ENCODE measurements at places on chromosomes 4 and X.

GRCh38 chr4:153572609-153573008 lies 106.4 kb downstream of the TMEM131L start:
- DNase-seq: no peak

GRCh38 chrX:21490341-21490740 lies 116.1 kb downstream of the CNKSR2 start:
- no peak for DNase-seq

DNA sequence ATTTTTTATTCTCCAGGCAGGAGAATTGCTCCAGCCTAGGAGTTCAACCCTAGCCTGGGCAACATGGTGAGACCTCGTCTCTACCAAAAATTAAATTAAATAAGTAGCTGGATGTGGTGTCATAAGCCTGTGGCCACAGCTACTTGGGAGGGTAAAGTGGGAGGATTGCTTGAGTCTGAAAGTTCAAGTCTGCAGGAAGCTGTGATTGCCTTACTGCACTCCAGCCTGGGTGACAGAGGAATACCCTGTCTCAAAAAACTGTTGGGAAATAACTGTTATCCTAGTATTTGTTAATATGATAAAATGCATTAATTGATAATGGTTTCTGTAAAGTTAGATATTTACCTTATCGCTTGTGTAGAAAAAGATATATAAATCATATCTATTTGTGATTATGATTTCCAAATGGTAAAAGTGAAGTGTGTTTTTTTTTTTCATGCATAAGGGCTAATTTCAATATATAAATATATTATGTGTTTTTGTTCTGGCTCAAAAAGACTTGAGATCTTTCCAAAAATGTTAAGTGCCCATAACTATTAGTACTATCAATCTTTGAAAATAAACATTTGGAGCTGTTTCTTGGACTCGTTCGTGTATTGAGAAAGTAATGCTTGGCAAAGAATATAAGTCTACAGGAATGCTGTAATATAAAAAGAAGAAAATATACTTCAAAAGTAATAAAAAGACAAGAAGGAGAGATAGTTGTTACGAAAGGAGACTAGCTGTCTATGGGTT lies 396.6 kb downstream of the ADGRL3 start:
- DNase-seq: no peak

DNA sequence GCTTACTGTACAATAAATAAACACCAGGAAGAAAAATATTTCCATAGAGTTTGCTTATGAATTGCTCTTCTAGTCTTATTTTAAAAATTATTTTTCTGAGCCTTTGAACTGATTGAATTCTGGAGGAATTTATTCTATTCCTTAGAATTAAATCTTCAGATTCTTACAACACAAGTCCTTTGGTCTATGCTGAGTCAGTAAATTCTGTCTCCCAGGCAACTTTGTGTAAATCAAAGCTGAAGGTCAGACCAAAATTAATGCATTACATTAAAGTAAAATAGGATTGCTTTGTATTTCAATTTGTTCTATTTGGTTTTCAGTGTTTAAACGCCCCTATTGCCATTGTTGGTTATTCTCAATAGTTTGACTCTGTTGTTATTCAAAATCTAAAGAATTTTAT lies 26.8 kb upstream of the STPG2 start:
- DNase-seq: no peak

- no peak for DNase-seq
Measured at GRCh38 chrX:54602563-54602962, 72.5 kb downstream of the GNL3L start.

DNA sequence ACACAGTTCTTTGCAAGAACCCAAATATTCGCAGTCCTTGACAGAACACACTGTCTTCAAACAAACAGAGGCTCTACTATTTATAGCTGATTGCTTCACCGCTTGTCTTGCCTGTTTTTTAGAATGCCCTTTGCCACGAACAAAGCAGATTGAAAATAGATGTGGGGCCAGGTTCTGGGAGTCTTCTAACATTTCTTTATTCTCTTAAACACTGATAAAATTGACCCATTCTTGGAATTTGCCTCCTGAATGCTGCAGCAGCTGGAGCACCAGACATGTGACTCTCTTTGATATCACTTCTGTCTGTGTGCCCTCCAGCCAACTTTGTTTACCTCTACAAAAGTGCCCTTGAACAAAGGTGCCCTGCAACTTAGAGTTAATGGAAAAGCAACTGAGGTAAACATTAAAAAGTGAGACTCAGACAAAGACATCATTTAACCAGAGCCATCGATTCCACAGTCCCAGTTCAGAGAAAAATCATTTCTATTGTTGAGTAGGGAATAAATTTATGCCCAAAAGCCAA lies 64.2 kb upstream of the SPP1 start:
- DNase-seq: no peak

GRCh38 chr4:1239950-1240307 lies 9.0 kb downstream of the CTBP1 start:
- DNase-seq: no peak

- peak; percentile 8 for DNase-seq
Measured at GRCh38 chr4:134935320-134935719, 733.7 kb upstream of the PABPC4L start.

DNA sequence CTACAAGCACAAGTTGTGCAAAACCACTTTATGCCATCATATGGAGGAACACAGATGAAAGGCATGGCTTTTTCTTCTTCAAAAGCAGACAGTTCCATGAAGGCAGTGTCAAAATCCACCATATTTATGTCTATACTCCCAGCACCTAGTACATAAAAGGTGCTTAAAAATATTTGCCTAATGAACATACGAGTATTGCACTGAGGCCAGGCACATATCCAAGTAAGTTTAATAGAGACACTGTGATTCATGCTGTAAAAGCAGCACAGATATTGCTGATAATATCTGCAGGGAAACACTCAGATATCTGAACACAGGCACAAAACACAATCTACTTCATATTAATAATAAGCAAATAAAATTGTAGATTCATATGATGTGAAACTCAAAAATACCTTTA lies 48.1 kb upstream of the CXCL8 start:
- DNase-seq: no peak

- no peak for DNase-seq
Measured at GRCh38 chr4:174593701-174594100, 71.4 kb upstream of the HPGD start.

DNA sequence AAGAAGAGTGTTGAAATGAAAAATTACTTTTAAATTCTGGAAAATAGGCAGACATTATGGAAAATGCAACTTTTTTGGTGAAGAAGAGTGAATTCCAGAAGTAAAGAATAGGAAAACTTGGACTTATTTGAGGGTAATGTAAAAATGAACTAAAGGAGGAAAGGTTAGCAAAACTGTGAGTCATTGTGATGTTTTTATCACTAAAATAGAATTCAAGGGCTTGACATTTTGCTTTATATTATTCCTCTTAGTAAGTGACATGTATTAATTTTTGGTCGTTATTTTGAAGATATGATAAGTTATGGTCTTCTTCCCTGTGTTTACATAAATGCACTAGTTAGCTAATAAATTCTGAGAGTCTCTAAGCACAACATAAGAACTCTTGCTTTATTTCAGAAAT lies 390.9 kb downstream of the FAT4 start:
- no peak for DNase-seq

GRCh38 chr4:1795299-1796195 lies 2.5 kb downstream of the FGFR3 start:
- DNase-seq: no peak

GRCh38 chrX:134706138-134706537 lies 47.9 kb upstream of the PLAC1 start:
- DNase-seq: no peak

GRCh38 chrX:15468036-15468435 lies 25.1 kb downstream of the PIR start:
- peak; percentile 36 for DNase-seq

DNA sequence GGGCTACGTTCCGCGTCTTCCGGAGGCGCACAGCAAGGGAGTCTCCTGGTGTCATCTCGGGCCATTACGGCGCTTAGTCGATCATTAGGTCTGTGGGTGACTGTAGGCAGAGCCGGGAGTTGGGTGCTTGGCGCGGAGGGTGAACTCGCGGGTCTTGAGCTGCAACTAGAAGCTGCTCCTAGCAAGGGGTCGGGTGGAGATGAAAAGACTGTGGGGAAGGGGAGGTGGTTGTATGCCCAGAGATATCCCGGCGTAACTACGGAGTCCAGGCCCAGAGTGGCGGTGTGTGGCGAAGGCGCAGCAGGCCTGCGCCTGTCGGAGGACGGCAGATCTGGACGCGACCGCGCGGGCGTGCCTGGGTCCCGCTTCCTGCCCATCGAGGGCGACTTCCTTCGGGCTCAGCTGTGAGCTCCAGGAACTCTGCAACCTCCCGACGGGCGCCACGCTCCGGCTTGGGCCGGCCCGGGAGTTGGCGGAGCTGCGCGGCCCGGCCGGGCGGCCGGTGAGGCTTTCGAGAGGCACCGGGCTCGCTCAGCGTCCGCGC lies 2.7 kb upstream of the NKX3-2 start:
- no peak for DNase-seq

DNA sequence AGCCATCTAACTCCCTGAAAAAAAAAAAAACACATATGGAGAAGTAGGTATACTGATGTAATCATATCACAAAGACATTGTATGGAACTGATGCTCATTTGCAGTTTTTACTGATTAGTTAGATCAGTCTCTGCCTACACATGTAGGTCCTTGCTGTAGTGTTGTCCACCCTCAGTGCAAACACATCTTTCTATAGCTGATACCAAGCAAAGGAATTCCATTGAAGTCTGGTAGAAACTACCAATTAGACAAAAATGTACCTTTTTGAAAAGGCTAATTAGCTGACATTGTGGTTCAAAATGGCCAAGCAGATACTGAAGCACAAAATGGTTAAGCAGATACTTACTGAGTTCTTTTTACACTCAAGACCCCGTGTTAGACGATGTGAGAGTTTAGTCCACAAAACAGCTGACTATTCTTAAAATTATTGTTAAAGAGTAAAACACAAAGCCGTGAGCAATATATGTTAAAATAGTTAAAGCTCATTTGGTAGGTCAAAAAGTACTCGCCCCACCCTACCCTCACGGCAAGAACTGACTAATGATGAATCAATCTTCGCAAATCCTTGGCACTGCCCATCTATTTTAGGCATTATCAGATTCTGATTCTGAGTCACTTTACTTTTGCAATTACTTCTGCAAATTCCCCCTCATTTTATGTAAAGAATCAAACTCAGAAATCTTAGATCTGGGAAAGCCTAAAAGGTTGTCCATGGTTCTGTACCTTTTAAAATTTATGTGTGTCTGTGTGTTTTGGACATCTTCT lies 40.4 kb downstream of the COL4A6 start:
- peak; percentile 68 for DNase-seq

DNA sequence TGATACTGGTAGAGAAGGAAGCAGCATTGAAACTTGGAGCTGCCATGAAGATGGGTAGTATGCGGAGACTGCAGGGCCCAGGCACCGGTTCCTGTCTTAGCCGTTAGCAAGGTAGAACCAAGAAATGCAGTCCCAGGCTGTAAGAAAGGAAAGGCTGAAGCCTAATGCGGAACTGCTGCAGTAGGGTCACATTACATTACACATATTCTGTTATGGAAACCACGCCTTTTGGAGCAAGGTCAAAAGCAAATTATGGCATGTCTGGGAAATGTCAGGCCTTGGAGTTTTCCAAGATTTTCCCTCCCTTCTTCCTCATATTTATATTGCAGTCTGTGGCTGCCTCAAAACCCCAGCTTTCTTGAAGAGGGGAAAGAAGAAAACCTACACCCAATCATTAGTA lies 204.8 kb upstream of the RASGEF1B start:
- DNase-seq: no peak

DNA sequence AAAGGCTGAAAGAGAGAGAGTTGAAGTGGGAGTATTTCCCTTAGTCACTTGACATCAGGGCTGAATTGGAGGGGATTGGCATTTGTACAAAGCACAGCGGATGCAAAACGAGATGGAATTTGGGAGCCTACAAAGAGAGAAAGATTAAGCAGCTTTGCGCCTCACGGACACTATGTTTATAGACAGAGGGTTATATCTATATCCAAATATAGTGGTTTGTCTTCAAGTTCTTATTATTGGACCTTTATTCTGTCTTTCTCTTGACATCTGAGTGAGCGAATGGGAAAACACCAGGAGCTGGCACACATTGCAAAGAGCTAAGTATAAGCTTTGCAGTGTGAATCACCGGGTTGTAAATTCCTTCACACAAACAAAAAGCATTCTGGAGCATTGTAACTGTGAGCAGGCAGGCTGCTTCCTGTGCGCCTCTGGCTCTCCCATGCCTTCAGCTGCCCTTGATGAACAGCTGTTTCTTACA lies 500.2 kb downstream of the STIM2 start:
- DNase-seq: peak; percentile 83

DNA sequence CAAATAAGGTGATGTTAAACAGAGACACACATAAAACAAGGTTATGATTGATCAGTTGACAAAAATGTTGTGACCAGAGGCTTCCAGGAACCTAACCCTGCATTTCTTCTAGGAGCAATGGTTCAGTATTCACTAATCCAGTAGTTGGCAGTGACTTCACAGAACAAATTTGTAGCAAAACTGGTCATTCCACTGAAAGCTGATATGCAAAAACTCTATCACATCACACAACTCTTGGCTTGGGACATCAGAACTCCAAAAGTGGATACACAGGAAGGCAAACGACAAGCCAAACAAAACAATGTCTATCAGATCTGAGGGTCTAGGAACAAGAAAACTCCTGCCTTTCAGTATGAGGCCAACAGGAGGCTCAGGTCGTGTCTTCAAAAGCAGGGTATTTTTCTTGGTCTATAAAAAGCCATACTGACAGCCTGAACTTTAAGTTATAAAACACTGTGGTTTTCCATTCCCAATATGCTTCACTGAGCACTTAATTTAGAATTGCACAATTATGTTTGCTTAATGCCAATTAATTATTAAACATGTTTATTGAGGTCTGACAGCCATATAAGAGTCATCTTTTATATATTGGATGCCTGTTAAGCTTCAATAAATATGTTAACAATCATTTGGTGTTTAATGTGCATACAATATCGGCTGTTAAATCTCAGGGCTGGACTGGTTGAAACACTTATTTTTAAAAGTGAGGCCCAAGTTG lies 45.6 kb downstream of the SOD3 start:
- DNase-seq: no peak

DNA sequence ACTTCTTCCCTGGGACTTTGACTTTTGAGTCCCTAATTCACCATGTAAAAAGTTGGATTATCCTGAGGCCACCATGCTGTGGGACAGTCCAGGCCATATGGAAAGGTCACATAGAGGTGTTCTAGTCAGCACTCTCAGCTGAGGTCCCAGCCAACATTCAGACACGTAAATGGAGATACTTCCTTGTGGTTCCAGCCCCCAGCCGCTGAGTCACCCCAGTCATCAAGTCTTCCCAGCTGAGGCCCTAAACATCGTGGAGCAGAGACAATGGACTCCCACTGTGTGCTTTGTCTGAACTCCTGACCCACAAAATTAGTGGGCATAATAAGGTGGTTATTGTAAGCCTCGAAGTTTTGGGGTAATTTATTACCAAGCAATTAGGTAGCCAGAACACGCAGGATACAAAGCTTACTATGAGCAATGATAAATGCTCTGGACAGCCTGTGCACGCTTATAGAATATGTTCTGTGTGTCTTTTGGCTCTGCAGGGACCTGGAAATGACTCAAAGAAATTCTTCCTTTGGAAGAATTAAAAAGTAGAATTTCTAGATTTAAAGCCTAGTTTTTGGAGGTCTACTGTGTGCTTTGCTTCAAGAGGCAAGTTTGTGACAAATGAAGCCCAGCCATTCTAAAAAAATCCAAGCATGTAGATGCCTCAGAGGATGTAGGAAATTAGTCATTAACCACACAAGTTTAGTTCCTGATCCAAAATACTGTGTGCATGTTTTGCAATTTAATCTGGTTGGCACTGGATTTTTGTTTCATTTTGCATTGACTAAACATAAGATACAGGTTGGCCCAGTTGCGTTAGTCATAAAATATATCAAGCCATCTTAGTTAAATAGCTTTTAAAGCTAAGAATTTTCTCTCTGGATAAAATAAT lies 33.2 kb upstream of the SLC9A7 start:
- peak; percentile 86 for DNase-seq

GRCh38 chr4:116020141-116020722 lies 906.8 kb upstream of the NDST4 start:
- DNase-seq: no peak

All from EL (cell line).